ENCODE measurements at places on chromosomes 3 and 15.

GRCh38 chr15:91790836-91791235 lies 62.7 kb upstream of the SLCO3A1 start:
- peak; percentile 61 for DNase-seq

GRCh38 chr3:128133273-128133883 lies 9.8 kb upstream of the RUVBL1 start:
- DNase-seq = peak; percentile 75

DNA sequence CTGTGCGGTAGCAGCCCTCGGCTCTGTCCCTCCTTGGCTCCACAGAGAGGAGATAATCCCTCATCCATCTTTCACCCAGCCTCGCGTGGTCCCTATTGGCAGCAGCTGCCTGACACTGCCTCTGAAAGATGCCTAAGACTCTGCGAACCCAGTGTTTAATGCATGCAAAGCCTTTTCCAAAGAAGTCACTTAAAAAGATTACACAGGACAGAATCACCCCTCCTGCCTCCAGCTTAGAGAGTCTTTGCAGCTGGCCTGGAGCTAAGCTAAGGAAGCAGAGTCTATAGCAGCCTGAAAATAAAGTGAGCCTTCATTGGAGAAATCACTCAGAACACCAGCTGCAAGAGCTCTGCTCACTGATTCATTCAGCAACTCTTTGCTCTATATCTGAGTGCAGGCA lies 247.2 kb downstream of the SHQ1 start:
- DNase-seq = no peak

DNA sequence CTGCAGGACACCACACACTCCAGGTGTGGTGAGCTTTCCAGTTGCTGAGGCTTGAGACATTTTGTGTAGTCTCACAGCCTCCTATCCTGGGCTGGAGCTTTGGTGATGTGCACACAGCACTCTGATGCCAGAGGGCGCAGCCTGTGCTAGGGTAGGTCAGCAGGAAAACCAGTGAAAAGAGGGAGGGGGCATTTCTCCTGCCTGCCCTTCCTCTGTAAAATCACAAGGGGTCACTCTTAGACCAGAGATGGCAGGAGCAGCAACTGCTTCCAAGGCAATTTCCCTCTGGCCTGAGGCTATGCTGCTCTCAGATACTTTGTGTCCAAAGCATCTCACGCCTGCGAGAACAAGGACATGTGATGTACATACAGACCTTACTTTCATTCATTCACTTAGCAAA lies 16.5 kb upstream of the MUSTN1 start:
- peak; percentile 61 for DNase-seq

DNA sequence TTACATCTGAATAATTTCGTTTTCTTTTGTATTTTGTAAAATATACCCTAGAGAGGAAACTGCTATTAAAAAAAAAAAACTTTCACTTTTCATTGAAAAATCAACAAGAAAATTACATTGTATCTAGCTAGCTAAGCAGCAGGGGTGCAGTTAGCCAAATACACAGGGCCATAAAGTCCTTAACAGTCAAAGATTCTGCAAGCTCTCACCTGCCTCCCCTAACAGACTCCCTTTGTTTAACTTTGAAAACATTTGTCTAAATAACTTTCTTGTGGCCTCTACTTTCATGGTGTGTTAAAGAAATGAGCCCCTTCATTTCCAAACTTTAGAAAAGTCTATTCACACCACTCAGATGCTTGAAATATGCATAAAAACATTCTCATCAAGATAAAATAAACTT lies 23.3 kb downstream of the CBLB start:
- DNase-seq = no peak

DNA sequence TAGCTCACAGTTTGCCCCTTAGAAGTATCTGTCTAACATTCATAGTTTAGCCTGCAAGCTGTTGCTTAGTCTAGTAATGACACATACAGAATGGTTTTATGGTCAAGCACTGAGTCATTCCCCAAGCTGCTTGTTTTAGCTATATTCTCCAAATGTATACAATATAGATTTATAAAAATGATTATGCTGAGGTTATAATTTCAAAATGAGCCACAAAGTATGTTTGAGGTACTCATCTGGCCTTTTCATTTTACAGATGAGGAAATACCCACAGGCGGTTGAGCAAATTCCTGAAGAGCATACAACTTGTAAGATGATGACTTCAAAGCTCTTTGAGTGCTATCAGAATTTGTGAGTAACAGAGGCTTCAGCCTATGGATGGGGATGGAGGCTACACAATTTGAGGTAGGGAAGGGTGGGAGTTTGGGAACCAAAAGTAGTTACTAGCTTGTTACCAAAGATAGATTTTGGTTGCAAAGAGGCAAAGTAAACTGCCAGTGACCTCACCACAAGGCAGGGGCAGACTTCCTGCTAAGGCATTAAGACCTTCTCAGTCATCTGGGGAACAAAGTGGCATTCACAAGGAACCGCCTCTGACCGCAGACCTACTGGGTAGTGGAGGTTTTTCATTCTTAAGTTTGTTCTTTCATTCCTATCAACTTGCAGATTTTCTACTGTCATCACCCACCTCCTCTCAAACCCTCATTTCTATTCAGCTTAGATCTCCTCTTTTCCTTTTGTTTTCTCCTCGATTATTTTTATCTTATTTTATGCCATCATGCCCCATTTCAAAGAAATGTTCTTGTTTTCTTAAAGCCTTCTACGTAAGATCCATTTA lies 257.2 kb upstream of the NECTIN3 start:
- DNase-seq = peak; percentile 76

- no peak for DNase-seq
Observed at GRCh38 chr15:44735482-44736180, 697 bp upstream of the TRIM69 start.
